Activated T-cell treated with anti-CD3 and anti-CD28 coated beads, Interleukin-2, amount 50 U/mL, for 1 hour (primary cell): ENCODE measurements at places on chromosomes 7 and 10.
A peak's percentile ranks its signal among the peaks of the same experiment; 100 is the strongest.

- DNase-seq: no peak
Observed at GRCh38 chr10:26215935-26216584, 514 bp upstream of the GAD2 start.

- no peak for DNase-seq
Observed at GRCh38 chr7:144723301-144723700, 112.6 kb downstream of the TPK1 start.

DNA sequence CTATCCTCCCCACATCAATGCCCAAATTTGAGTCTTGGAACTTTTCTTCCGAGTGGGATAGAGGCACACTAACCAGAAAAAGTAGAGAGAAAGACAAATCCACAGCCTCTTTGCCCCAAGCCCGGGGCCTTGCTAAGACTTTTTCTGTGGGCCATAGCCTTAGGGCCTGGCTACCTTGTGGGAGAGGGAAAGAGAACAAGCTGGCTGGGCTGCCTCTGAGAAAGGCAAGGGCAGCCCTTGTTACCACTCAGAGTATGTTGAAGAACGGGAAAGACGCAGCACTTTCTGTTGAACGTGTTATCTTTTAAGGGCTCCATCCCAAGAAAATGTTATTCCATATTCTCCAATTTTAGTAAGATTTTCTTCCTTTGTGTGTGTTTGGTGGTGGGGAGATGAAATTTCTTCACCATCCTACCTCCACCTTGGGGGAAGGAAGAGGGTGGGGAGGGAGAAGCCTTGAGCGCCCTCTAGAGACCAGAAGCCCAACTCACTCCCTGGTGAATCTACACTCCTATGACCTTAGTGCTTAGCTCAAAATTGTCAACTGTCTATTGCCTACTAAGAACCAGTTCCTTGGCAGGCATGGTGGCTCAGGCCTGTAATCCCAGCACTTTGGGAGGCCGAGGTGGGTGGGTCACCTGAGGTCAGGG lies 3.9 kb upstream of the NRF1 start:
- peak; percentile 36 for DNase-seq

DNA sequence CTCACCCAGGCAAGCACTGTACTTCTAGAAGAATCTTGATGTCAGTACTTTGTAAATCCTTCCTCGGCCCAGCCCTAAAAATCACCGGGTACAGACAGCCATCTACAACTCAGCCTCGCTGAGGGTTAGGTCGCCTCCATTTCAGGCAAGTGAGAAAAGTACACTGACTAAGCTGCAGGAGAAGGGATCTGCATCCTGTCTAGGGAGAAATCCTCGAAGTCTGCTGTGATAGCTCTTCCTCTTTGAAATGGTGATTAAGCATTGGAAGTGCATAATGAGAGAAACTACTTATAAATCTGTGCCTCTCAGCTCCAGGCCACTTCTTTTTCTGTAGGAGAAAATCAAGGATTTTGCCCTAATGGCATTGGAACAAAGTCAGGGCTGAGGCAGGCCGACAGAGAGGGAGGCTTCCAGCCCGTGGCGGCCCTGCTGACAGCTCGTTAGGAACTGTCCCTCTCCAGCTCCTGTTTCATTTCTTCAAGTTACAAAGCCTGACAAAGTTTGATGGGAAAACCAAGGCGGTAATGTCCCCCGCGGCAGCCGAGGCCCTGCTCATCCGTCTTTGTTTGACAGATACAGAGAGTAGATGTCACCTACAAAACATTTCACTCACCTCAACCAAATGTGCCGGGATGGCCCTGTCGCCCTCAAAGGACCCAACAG lies 14.1 kb upstream of the GOT1 start:
- no peak for DNase-seq

DNA sequence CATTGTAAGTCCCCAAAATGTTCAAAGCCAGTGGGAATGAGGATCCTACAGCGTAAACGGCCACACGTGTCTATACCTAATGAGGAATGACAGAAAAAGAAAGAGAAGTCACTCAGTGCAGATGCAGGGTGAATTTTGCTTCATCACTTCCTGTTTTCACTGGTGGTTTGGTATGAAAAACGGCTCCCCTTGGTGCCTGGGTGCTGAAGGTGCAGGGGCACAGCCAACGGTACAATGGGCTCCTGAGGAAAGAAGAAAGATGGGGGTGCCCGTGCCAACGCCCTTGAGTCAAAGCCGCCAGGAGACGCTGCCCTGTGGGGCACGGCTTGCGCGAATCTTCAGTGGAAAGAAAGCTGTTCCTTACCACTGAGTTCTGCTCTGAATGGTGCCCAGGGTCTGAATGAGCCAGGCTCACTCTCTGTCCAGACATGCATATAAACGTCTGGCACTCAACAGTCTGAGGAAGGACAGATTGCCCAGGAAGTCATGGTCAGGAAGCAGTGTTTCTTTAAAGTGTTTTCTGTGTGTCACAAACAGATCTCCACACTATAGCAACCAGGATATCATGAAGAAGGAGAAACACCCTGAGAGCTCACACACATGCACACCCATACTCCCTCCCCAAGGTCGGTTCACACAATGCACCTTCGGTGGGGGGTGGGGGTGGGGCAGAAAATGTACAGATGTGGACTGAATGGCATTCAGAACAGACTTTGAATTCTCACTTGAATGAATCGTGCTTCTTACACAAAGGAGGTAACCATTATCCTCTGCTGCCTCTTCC lies 105.8 kb downstream of the ELMO1 start:
- peak; percentile 76 for DNase-seq

DNA sequence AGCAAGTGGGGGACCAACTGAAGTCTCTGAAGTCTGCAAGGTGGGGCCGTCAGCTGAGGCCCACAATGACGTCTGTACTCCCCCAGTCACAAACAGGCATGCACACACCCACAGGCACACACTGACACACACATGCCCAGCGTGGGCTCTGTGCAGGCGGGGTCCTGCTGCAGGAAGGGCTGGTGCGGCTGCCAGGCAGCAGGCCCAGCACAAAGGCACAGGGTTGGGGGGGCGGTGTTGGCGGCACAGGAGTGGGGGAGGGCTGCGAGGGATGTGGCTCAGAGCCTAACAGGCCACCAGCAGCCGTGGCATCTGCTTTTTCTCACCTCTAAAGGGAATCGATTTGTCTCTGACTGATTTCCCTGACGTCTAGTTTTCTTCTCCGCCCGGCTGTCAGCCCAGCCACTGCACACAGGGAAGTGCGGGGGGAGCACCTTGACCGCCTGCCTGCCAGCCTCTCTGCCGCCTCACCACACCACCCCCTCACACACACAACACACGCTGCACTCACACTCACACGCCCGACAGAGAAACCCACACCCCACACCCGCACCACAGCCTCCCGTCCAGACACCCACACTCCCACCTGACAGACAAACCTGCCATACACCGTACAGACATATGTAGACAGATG lies 43.5 kb upstream of the ZMIZ1 start:
- DNase-seq: peak; percentile 51
